Adrenal gland (tissue), 19 donors: ENCODE measurements at places on chromosomes 4 and X.

DNA sequence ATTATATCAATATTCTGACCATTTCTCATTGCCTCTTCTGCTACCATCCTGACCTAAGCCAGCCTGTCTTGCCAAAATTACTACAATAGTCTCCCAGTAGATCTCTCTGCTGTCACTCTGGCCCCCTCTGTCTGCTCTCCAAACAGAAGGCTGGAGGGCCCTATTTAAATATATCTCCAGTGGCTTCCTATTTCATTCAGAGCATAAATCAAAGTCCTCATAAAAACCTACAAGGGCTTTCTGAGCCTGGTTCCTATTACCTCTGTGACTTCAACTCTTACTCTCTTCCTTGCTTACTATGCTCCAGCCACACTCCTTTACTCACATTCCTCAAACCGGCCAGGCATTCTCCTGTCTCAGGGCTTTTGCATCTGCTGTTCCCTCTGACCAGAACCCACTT, 19.0 kb downstream of the IGSF1 start:
- DNase-seq: no peak

DNA sequence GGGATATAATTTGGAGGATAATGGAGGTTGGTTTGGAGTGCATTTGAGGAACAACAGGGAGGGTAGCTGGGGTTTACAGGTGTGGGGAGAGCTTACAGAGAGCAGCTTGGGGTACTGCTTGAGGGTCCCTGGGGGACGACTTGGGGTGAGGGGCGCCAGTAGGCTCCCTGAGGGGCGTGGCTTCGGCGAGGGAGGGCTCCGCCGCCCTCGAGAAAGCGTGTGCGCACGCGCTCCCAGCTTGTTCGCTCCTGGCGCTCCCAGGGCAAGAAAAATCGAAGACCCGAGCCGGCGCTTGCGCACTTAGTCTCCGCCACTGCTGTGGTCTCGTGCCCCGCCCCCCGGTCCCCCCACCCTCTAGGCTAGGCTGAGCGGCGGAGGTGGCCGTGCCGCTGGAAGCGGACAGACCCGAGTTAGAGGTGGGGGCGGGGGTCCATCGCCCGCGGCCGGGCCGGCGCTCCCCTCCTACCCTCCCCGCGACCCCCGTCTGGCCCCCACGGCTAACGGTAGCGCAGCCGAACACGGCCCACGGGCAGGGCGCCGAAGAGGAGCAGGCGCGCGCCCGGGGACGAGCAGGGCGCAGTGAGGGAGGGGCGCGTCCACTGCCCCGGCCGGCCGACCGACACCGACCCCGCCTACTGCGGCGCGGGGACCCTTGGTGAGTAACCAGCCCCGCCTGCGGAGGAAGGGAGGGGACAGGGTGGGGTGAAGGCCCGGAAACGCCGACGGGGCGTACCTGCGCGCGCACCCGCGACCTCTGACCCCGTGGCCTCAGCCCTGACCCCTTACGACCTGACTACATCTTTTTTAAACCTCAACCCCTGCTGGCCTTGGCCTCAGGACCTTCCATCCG, 5.4 kb upstream of the CCDC120 start:
- peak; percentile 52 for DNase-seq

DNA sequence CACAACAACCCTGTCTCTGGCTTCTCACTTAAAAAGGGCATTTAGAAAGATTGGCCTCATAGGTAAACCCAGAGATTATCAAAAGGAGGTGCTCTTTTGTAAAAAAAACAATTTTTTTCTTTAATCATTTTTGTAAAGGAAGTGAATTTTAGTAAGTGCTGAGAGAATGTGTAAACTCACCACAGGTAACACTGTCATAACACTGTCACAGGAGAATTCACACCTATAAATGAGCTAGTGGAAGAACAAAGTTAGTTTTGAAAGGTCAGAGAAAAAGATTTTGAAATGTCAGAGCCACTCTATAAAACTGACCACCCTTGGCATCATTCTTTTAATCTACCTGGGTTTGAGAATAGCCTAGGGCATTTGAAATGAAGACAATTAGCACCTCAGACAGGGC, 3.3 kb upstream of the SH2D1A start:
- DNase-seq: no peak

DNA sequence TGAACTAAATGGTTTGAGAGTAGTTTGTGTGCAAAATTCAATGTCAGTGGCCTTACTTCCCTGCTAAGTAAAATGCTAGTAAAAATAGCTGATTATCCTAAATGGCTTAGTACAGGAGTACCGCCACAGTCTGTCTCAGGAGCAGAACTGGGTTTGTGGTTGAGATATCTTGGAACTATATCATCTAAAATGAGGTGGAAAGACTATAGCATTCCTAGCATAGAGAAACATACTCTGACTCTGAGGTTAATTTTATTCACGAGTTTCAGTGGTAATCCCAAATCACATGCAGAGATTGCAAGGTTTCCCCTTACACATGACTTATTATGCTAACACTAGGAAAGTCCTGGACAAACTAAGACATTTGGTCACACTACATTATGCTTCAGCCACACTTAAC, 70.4 kb downstream of the OR13H1 start:
- no peak for DNase-seq

- no peak for DNase-seq
These were observed 148.3 kb upstream of the ANXA10 start for GRCh38 chr4:167943872-167944505.

DNA sequence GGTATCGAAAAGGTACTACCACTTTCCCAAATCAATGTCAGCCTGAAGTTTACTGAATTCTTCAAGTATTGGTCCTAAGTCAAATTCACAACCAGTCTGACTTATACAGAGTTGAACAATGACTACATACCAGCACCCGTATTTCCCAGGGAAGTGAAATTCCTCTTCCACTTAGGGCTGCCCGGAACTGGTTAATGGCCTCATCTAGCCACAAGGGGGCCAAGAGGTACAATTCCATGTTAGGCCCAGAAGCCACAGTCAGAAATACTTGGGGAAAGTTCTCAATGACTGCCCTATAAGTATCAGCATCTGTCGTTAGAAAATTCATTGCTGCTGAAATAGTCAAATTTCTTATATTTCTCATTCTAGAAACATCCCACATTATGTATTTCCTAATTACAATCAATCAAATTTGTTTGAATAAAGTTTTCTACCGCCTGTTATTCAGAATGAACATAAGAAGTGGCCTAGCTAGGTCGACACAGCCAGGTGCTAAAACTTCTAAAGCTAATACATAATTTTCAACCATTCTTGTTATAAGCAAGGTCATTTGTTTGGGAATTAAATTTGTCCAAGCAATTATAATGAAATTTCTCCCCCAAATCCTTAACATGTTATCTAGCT, 5.6 kb upstream of the PCDH7 start:
- no peak for DNase-seq

DNA sequence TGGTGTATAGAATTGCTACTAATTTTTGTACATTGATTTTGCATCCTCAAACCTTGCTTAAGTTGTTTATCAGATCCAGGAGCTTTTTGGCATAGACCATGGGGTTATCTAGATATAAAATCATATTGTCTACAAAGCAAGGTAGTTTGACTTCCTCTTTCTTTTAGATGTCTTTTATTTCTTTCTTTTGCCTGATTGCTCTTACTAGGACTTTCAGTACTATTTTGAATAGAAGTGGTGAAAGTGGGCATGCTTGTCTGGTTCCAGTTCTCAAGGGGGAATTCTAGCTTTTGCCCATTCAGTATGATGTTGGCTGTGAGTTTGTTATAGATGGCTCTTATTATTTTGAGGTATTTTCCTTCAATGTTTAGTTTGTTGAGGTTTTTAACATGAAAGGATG, 187.9 kb upstream of the LCORL start:
- DNase-seq: no peak

GRCh38 chr4:32831104-32831503, 2110.9 kb downstream of the PCDH7 start:
- DNase-seq: no peak
